ENCODE measurements at places on chromosomes 12 and 14.
A peak's percentile ranks its signal among the peaks of the same experiment; 100 is the strongest.

GRCh38 chr12:103012884-103013283, 55.4 kb downstream of the ASCL1 start:
- DNase-seq: no peak

DNA sequence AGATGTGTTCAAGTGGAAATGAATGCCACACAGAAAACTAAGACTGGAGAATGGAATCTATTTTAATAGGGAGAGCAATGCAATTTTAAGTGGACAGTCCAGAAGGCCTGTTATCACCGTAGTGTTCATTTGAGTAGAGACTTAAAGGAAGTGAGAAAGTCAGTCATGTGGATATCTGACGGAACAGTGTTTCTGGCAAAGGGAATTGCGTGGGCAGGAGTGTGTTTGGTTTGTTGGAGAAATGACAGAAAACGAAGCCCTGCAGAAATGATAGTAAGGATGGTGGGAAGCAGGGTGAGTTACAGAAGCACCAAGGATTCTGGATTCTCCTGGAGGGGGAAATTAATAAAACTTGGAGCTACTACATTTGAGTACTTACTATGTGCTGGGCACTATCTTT, 776.6 kb downstream of the MED13L start:
- no peak for DNase-seq

- no peak for DNase-seq
These were observed 2.0 kb upstream of the BMP4 start for GRCh38 chr14:53958628-53959027.

- no peak for DNase-seq
These were observed 851.2 kb downstream of the GALC start for GRCh38 chr14:87141801-87142200.

DNA sequence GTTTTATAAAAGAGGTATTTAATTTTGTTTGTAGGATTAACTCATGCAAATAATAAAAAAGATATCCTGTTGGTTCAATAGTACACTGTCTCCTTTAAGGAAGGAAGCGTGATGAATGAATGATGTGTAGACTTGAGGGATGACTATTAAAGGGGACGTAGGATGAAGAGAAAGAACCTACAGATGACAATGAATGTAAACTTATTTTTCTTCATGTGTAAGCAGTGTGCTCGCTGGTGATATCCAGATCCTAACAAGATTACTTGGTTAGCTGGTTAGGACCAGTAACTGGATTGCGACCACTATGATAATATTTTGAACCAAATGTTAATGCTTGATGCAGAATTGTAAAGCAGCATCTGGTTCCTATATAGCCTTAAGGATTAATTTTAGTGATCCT, 2.6 kb downstream of the ARF6 start:
- DNase-seq: peak; percentile 8

DNA sequence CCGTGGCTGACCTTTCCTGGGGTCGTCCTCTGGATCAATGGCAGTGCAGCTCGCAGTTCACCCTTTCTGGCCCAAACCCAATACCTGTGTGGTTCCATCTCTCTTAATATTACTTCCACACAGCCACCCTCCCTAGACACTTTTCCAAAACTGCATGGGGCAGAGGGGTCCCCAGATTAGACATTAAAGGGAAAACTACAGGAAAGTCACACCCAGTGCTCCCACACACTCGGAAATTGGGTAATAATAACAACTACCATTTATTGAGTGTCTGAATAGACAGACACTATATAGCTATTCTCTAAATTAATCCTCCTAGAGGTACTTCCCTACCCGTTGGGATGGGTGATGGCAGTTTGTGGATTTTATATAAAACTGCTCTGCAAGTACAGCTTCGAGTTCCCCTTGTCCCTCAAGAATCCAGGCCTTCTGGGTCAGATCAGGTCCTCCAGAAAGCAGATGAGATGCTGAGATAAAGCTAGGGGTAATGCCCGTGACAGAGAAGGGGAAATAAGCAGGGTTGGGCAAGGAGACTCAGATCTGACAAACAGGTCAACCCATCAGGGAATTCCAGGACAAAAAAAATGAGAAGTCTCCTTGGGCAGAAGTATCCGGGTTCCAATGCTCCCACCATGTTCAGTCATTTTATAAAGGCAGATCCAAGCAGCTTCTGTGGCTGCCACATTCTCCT, 795 bp upstream of the PXN start:
- no peak for DNase-seq

- DNase-seq: no peak
These were observed 122.0 kb upstream of the HIF1A start for GRCh38 chr14:61573321-61573720.

- DNase-seq: no peak
These were observed 90.8 kb downstream of the STAB2 start for GRCh38 chr12:103677905-103678304.

DNA sequence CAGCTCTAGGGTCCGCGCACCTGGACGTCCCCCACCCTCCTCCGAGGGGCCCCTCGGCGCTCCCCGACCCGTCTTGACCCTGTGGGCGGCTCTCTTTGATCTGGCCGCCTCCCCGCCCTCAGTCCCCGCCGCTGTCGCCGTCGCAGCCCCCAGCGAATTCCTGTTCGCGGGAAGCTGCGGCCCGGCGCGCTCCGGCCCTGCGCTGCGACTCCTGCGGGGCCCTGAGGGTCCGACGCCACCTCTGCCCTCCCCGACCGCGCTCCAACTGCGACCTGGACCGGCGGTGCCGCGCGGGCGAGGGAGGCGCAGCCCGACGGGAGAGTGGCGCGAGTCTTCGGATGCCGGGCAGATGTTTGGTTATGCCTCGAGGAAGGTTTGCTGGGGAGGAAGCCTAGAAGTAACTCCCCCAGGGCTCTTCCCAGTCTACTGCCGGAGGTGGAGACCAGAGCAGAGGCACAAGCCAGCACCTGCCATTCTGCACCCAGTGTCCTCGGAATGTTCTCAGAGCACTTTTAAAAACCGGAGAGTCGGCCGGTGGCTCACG, 440 bp upstream of the ISM2 start:
- DNase-seq: peak; percentile 45

- DNase-seq: no peak
These were observed 6.7 kb upstream of the GOLGA3 start for GRCh38 chr12:132835076-132836025.

GRCh38 chr14:29054119-29054518, 287.5 kb downstream of the FOXG1 start:
- DNase-seq: no peak

GRCh38 chr12:94326727-94327126, 132.9 kb downstream of the CEP83 start:
- no peak for DNase-seq

DNA sequence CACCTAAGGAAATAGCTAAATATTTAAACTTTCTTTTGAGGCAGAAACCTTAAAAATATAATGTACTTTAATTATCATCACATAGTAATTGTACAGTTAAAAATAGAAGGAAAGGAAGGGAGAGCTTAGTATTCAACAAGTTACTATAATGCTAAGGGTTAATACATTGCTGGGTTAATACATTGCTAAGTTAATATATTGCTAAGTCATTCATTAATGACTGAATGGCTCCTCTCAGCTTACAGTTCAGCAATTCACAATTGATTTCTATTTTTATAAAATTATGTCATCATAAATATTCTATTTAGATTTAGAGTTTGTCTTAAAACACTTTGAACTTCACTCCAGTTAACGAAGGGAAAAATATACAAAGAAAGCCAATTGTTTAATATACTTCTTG, 207.9 kb downstream of the BMP4 start:
- no peak for DNase-seq

DNA sequence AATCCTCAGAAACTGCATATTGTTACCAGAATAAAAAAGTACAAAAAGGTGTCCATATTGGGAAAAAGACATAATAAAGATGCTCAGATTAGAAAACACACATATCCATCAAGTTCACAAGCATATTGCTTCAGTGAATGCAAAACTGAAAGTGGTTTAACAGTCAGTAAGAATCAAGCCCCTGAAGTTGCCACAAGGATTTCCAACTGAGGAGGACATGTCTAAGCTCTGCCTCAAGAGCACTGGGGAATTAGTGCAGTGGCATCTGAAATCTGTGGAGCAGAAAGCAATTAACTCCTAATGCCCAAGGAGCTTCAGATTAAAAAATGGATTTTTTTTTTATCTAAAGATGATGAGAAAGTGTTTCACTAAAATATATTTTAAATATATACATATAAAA, 113.2 kb downstream of the DENND5B start:
- no peak for DNase-seq

DNA sequence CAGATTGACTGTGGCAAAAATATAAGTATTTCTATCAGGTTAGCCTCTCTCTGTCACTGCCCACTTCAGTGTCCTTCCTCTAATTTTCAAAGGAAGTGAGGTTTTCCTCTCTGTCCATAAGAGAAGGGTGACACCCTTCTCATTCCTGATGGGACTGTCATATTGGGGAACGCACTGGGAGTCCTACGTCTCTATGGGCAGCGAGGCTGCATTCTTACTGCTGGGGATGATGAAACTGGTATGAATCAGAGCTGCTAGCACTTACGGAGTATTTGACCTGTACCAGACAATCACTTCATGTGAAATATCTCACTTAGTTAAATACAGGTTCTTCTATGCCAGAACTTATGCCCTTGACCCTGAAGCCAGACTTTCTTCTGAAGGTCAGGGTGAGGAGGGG, 436.3 kb downstream of the DPF3 start:
- no peak for DNase-seq

GRCh38 chr12:51254536-51254935, 15.7 kb downstream of the SMAGP start:
- no peak for DNase-seq

GRCh38 chr14:99981806-99982205, 83.4 kb upstream of the EVL start:
- no peak for DNase-seq

- DNase-seq: no peak
These were observed 266.8 kb downstream of the ITPR2 start for GRCh38 chr12:26566186-26566585.

- DNase-seq: peak; percentile 56
These were observed 77.2 kb downstream of the ARL6IP4 start for GRCh38 chr12:123057513-123058265.

DNA sequence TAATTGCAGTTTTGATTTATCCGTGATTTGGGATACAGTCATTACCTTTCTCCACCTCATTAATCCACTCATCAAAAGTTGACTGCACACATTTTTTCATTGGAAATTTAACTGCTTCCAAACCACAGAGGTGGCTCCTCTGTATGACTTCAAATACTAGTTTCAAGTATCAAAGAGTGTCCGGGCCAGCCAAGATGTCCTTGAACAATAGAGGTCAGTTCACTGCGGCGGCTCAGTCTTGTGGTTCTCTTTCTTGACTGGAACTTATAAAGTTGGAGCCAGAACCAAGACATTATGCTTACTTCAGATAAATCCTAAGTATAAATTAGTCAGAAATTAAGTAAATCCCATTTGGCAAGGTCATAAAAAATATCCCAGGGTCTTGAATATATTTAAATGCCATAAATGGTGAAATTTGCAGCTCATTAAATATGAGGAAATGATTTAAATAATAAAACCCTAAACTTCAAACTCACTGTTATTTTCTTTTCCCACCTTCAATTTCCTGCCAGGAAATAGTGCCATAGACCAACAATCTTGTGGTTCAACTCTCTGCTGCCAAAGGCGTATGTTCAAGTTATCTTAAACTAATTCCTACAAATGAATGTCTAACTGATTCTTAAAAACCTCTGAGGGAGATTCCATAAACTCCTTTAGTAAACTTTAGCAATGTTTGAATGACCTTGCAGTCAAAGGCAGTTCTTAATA, 360.8 kb downstream of the AEBP2 start:
- no peak for DNase-seq

DNA sequence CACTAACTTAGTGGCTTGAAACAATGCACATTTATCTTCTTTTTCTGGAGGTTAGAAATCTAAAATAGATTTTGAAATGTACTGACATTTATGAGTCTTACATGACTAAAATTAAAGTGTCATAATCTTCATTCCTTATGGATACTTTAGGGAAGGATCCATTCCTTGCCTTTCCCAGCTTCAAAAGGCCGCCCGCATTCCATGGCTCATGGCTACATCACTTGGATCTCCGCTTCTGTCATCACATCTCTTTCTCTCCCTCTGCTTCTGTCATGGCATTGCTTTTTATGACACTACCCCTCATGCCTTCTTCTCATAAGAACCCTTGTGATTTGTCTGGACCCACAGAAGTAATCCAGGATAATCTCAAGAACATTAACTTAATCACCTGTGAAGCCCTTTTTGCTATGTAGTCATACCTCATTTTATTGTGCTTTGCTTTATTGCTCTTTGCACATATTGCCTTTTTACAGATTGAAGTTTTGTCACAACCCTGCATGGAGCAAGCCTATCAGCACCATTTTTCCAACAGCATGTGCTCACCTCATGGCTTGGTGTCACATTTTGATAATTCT, 66.5 kb downstream of the GARIN6 start:
- DNase-seq: no peak

- DNase-seq: no peak
These were observed 142.3 kb upstream of the SLC38A2 start for GRCh38 chr12:46514886-46515285.

DNA sequence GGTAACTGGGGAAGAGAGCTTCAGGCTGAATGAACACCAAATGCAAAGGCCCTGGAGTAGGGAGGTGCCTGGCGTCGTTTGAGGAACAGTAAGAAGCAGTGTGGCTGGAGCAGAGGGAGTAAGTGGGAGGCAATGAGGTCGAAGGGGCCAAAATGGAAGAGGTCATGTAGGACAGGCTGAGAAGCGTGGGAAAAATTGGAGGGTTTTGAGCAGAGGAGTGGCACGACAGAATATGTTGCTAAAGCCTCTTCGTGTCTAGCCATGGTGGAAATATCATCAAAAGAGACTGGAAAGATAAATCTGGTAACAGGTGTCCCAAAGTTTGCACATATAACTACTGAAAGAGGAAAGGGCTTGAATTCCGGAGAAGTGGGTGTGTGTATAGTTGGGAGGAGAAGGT, 1.9 kb downstream of the TRIM9 start:
- DNase-seq: no peak

GRCh38 chr14:101027966-101028365, 124.4 kb upstream of the RTL1 start:
- no peak for DNase-seq
